Activated T-cell treated with anti-CD3 and anti-CD28 coated beads for 4 hours (primary cell): ENCODE measurements at places on chromosomes 2 and 18.

- DNase-seq, result no peak
Observed at GRCh38 chr2:68565858-68566257, 77.5 kb upstream of the PROKR1 start.

GRCh38 chr2:62219407-62220159 lies 23.7 kb downstream of the B3GNT2 start:
- DNase-seq, result no peak

- no peak for DNase-seq
Observed at GRCh38 chr2:6730649-6731532, 134.8 kb downstream of the CMPK2 start.

DNA sequence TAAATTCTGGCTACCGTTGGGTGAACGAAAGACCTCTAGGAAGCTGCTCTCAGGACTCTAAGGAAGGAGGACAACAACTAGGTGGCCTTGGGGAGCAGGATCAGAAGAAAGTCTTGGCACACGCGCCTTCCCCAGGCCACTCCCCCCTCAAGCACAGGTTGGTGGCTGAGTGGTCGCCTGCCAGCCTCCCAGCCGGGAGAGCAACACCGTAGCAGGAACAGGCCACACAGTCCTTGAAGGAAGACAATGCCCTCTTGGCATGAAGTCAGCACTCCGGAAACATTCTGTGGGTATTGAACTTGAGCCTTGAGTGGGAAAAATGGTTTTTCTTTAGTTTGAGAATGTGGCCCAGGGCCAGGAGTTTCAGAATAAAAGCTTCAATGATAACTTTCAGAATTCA lies 87.4 kb upstream of the AGAP1 start:
- DNase-seq, result no peak

DNA sequence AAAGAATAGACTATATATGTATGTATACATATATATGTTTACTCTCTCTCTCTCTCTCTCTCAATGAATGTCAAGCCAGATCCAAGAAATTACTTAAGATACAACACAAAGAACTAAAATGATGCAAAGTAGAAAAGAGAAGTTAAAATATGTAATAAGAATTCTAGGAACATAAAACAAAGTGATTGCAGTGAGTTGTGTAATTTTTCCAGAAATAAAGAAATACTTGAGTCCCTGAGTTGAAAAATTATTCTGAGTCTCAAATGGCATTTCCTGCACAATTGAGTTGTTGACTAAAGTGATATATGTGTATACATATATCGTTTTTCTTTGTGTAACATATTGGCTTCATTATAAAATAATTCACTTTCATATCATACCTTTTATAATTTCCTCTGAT lies 262.4 kb downstream of the INSIG2 start:
- DNase-seq, result no peak

GRCh38 chr2:44112096-44112495 lies 56.6 kb upstream of the PPM1B start:
- no peak for DNase-seq

GRCh38 chr2:113255140-113256070 lies 23.3 kb downstream of the PAX8 start:
- no peak for DNase-seq

DNA sequence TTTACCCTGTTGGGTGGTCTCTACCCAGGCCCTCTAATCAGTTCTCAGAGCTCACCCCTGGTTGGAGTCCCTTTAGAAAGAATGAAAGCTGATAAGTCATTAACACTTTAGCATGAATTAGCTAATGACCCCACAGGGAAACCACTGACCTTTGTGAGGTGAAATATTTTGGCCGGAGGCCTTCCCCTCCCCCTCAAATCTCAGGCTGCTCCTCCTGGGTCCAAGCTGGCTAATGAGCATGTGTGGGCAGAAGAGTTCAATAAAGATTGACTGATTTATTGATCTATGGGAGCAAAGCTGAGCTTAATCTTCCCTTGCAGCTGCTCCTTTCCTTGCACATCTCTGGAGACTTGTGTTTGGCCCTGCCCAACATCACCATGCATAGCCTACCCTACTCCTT lies 78.8 kb upstream of the CCDC85A start:
- DNase-seq, result no peak

GRCh38 chr2:117199511-117199910 lies 615.0 kb upstream of the DDX18 start:
- no peak for DNase-seq

- no peak for DNase-seq
Observed at GRCh38 chr2:143205106-143205764, 76.0 kb downstream of the ARHGAP15 start.

GRCh38 chr2:37615804-37616676 lies 55.4 kb downstream of the CDC42EP3 start:
- DNase-seq, result peak; percentile 42

DNA sequence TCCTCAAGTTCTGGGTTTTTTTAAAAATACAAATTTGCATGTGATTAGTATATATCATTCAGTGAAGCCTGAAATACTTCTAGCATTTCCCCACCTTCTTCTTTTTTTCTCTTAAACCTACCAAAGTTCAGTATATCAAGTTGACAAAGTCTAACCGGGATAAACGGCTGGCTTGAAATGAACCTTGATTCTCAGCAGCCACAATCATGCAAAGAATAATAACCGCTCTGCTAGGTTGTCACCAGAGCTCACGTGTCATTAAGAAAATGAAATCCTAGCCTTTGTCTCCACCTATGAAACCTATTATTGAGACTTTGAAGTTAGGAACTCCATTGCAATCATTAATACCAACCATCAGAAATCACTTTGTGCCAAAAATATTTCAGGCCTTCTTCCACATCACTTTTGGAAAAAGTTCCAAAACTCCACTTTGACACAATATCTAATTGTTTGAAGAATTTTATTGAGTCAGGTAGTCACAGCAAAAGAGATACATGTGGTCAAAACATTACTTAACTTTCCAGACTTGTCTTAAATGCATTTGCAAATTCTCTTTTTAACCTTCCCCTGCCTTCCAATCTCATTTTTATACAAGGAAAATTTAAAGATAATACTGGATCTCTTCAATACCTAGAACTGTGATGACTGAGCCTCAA lies 285.6 kb upstream of the ACVR2A start:
- no peak for DNase-seq

DNA sequence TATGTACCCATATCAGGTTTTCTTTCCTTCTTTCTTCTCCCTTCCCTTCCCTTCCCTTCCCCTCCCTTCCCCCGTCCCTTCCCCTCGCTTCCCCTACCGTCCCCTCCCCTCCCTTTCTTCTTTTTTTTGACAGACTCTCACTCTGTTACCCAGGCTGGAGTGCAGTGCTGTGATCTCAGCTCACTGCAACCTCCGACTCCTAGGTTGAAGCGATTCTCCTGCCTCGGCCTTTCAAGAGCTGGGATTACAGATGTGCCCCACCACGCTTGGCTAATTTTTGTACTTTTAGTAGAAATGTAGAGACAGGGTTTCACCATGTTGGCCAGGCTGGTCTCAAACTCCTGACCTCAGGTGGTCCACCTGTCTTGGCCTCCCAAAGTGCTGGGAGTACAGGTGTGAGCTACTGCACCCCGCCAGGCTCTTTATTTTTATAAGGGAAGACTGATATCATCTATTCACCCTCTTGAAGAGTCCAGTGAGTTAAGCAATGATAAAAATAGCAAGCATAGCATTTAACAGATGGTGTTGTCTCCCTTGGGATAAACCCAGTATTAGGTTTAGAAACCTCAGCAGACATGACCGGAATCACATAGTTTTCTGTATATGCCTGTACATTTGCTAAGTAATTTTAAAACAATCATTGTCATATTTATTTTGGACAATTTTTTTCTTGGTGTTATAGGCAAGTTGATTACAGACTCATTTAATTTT lies 888.4 kb downstream of the TRIB2 start:
- DNase-seq, result no peak

DNA sequence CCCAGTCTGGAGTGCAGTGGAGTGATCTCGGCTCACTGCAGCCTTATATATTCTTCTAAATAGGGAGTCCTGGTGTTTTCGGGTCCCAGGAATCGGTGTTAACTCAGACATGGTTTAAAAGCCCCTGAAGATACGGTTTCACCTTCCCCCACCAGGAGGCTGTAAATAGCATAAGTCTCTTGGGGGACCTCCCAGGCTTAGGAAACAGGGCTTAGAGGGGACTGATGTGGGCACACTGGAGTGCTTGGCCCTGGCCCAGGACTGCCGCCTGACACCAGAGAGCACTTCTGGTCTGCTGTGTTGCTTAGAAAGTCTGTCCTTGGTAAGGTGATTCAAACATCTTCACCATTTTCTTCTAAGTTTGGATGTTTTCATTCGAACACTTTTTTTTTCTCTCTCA lies 39.7 kb upstream of the MAP4K4 start:
- DNase-seq, result no peak

DNA sequence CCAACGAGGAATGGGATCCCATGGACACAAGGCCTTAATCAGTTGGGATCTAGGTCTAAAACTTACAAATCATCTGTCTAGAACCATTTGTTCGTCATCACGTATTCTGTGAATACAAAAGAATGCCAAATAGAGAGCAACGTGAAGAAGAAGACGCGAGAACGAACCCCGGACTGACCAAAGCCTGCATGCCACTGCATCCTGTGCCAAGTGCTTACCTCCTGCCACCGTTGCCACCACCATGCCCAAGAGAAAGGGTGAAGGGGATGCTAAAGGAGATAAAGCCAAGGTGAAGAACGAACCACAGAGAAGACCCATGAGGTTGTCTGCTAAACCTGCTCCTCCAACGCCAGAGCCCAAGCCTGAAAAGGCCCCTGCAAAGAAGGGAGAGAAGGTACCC lies 30.2 kb downstream of the ITSN2 start:
- DNase-seq, result no peak

GRCh38 chr18:56738184-56738583 lies 87.0 kb downstream of the WDR7 start:
- DNase-seq, result no peak

DNA sequence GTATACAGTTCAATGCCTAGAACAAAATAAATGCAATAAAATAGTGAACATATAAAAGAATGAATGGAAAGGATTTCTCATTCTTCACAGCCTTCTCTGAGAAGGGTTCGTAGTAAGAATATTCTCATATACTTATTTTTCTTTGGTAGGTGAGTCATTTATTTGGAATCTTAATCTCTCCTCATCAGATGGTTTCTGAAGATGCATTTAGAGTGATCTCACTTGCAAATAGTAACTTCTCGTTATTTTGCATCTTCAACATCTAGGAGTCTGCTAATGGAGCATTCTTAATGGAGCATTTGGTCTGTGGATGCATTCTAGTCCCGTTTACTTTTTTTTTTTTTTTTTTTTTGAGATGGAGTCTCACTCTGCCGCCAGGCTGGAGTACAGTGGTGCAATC lies 3.9 kb downstream of the UBXN4 start:
- DNase-seq, result no peak

DNA sequence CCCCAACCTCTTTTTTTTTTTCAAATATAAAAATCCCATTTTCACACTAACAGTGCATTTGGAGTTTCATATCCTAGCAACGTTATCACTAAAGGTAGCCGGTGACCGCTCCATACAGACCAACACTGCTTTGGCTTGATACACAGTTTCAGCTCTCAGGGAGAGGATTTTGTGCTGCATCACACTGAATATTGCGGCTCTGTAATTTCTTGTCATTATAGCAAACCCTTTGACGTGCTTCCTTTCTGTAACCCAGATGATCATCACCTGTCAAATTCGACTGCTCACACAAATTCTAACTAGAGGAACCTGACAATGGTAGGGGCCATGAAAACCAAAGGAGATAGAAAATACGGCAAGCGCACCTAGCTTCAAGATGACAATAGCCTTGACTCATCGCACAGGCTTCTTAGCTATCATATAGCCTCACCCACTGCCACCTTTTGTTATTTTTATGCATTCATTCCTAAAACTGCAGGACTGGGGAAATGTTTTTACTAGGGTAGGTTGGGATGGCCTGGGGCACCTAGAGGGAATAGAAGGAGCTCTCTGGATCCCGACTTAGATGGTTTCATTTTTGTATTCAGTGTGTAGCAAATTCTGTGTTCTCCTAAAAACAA lies 582.9 kb upstream of the PIK3C3 start:
- no peak for DNase-seq

DNA sequence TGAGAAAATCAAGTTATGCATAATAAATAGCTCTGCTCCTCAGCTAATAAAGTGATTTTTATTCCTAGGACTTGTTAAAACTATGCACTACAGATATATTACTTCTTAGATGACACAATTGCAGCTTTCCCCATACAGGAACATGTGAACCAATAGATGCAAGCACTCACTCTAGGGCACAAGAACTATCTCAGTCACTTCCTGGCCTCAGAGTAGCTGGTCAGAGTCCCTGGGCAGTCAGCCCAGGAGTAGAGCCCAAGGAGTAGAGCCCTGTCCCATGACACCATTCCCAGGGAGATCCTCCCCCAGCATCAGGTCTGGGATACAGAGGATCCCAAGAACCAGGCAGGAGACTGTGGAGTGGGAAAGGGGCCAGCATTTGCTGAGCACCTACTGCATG lies 2.7 kb downstream of the TNS1 start:
- DNase-seq, result no peak

GRCh38 chr2:240400371-240401161 lies 34.9 kb upstream of the GPC1 start:
- no peak for DNase-seq

DNA sequence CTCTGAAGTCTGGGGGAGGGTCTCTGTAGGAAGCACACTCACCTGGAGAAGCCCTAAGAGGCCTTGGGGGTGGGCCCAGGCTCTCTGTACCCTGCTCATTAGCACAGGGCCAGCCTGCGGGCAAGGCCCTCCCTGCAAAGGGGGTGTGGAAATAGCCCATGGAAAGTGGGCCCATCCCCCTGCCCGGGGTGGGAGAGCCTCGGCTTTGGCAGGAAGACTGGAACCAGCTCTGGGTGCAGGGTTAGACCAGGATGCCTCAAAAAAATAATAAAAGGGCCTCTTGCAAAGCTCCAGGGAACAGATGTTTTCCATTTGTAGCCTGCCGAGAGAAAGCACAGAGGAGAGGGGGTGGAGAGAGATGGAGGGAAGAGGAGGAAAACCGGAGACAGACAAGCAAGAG lies 98.7 kb downstream of the STPG4 start:
- no peak for DNase-seq

DNA sequence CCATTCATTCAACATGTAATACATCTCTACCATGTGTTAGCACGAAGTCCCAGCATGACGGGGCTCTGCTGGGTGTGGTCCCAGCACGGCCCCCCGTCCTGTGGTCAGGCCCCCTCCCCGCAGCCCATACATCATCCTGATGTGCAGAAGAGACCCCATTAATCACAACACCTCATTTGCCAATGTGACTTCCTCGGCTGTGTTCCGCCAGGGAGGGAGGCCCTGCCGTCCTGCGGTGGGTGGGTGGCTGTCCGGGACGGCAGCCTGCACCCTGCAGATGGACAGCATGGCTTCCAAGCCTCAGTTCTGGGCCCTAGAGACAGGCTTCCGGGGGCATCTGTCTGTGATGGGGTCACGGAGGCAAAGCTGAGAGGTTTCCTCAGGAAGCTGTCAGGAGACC lies 254.0 kb downstream of the CYP26B1 start:
- no peak for DNase-seq

DNA sequence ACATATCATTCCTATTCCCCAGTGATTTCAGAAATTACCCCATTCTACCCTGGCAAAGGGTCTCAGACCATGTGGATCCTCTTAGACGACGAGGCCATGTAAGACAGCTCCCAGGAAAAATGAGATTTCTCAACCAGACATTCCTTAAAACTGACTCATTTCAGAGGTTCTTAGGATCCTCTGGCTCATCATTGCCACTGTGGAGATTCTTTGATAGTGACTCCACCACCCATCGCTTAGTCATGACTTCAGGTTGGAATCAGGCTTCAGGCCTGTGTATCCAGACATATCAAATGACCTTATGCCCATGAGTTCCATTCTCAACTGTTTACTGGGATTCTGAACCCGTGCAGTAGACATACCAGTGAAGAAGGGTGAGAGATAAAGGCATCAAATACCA lies 245.6 kb upstream of the TCF4 start:
- no peak for DNase-seq

- DNase-seq, result no peak
Observed at GRCh38 chr2:96683972-96684820, 41.6 kb downstream of the FER1L5 start.
